ENCODE measurements at places on chromosomes 6 and 20. TPM values are rescaled to one million over a fixed set of nuclear protein-coding genes. Genes with fewer than 3 reads are reported as not detected.

Gene SMPDL3A
- polyA plus RNA-seq = 13.6 TPM

Gene CRISP2
- polyA plus RNA-seq = not detected

Gene LY6G5B
- 4.2 TPM for polyA plus RNA-seq

Gene BPIFB1
- not detected for polyA plus RNA-seq

Gene RAET1E
- polyA plus RNA-seq = 0.30 TPM

Gene SPTLC3
- polyA plus RNA-seq = 2.2 TPM

Gene SERPINB1
- polyA plus RNA-seq = 33.4 TPM

Gene PROKR2
- not detected for polyA plus RNA-seq

Gene FHL5
- polyA plus RNA-seq = 6.4 TPM

Gene MAK
- 0.07 TPM for polyA plus RNA-seq

Gene TGM3
- 0.84 TPM for polyA plus RNA-seq

Gene GMNN
- 22.0 TPM for polyA plus RNA-seq

Gene RBM24
- 0.80 TPM for polyA plus RNA-seq

Gene ZC3H12D
- 0.77 TPM for polyA plus RNA-seq

Gene PCMT1
- 113 TPM for polyA plus RNA-seq

Gene IL17F
- polyA plus RNA-seq = not detected

Gene PAX1
- polyA plus RNA-seq = not detected

Gene GRIK2
- 2.1 TPM for polyA plus RNA-seq

Gene ABHD16B
- 0.54 TPM for polyA plus RNA-seq

Gene OGFRL1
- 17.2 TPM for polyA plus RNA-seq

Gene RSPH4A
- 0.64 TPM for polyA plus RNA-seq

Gene GABRR1
- not detected for polyA plus RNA-seq

Gene PAK5
- polyA plus RNA-seq = 1.2 TPM

Gene GPR6
- not detected for polyA plus RNA-seq

Gene TAGAP
- polyA plus RNA-seq = 1.3 TPM

Gene HLA-DQB2
- polyA plus RNA-seq = not detected

Measured in adrenal gland (tissue), 19 donors.